ENCODE measurements at places on chromosomes 16 and 17.

GRCh38 chr17:40568074-40568836 lies 3.0 kb upstream of the CCR7 start:
- DNase-seq: no peak

- DNase-seq: no peak
Observed at GRCh38 chr17:45311401-45311759, 5.4 kb downstream of the MAP3K14 start.

GRCh38 chr17:81939881-81940385 lies 2.8 kb upstream of the PYCR1 start:
- DNase-seq: no peak

DNA sequence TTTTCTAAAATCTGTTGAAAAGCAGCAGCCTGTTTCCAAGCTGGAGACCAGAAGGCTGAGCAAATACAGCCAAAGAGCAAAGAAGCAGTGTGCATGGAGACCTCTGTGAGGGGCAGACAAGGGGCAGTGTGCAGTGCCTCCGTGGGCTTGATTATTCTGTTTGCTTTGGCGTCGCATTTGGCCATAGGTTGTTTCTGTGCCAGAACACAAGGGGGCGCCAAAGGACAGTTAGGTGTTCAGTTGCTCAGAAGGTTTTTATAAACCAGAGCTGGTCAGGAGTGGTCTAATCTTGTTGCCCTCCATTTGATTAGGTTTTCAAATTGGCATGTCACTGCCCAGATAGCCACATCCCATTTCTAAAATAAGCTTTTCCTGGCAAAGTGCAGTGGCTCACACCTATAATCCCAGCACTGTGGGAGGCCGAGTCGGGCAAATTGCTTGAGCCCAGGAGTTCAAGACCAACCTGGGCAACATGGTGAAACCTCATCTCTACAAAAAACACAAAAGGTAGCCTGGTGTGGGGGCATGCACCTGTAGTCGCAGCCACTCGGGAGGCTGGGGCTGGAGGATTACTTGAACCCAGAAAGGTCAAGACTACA lies 10.6 kb downstream of the MYH3 start:
- DNase-seq: no peak

Data from H1 (cell line).